ENCODE measurements at places on chromosomes 1 and 21.

- DNase-seq = no peak
These were observed 59.6 kb downstream of the HUNK start for GRCh38 chr21:31932470-31932764.

DNA sequence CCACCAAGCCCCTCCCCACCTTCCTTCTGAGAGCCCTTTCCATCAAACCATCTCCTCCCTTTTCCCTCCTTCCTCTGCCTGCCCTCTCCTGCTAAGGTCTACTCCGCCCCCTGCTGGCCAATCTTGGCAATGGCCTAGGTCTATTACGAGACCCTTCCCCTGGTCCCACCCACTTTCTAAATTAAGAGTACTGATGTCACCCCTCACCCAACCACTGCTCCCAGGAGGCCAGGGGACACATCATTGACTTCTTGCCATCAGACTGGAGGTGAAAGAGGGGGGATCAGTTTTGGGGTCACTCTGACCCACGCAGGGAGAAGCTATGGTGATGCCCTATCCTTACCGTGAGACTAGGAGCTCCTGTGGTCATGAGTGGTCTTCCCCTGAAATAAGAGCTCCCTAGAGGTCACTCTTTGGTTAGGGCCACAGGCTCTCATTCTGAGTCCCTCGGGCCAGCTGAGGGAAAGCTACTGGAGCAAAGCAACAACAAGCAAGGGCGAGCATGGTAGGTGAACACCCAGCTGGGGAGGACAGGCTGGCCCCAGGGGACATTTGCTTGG is 34.6 kb upstream of the S100A7 start:
- peak; percentile 77 for DNase-seq

DNA sequence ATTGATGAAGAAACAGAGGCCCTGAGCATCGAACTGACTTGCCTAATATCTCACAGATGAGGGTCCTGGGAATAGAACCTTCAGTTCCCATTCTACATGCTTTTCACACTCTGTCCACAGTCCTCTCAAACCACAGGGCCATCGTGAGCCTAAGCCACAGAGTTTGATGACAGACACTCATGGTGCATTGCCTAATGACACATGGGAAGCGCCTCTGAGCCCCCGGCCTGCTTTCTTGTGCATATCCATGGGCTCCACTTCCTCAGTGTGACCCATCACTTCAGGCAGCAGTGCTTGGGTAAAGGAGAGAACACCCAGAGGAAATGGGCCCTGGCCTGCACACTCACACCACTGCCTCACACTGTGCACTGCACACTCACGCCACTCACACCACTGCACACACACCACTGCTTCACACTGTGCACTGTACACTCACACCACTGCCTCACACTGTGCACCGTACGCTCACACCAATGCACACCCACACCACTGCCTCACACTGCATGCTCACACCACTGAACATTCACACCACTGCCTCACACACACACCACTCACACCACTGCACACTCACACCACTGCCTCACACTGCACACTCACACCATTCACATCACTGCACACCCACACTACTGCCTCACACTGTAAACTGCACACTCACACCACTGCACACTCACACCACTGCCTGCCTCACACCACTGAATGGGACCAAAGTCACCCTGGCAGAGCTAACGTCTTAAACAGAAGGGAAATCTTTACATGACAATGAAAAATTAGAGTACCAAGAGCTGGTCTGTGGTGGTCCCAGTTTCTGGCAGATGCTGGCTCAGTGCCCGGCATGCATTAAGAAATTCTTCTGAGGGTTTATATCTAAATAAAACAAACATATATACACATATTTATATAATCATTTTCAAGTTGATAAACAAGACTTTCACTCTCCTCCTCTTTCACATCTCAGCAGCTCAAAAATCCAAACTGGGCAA is 53.0 kb downstream of the KANK4 start:
- DNase-seq = no peak

DNA sequence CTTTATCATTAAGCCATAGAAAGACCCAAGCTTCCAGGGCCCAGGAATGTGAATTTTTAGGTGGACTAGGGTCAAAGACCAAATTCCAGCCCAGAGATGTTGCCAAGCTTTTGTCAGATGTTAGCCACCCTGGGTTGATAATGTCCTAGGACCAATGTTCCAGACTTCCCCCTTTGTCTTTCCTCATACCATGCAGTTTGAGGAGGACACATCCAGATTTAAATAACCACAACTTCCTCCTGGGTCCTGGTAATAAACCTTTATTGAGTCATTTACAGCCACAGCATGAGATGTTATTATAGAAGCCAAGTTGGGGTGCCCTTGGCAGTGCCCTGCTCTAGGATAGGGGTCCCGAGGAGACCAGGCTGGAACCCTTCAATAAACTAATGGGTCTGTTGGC is 5.9 kb downstream of the TNR start:
- DNase-seq = no peak

- DNase-seq = peak; percentile 97
These were observed at the start of gene H3-3A for GRCh38 chr1:226062558-226063223. Gene H3-3A, plus strand, starts transcription at chr1:226062716. Its CDS starts 1,636 bp downstream, at chr1:226064352.

- DNase-seq = no peak
These were observed 6.7 kb downstream of the SPRR2E start for GRCh38 chr1:153087652-153088051.

DNA sequence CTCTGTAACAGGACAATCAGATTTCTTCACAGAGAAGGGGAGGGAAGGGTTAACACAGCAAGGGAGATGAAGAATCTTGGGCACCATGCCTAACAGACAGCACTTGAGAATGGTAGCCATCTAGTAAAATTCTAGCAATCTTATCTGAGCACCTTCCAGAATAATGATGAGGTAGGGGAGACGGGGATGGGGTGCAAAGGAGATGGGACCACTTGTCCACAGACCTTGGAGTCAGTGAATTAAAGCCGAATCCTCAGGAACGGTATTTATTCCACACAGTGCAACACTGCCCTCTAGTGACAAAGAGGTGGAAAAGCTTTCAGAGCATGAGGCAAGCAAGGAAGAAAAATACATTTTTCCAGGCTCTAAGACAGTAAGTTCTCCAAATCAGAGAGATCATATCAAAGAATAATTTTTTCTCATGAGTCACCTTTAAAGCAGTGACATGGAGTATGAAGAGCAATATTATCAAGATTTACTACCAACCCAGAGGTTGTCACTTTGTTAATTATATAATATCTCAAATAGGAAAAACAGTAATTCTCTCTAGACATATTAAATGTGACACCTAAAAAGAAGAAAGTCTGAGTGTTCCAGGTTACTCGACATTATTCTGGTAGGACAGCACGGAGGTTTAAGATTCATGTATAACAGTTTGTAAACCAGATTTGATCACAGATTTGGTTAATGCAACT is 43.3 kb upstream of the LPAR3 start:
- DNase-seq = peak; percentile 72
